ENCODE measurements at places on chromosomes 5 and 9. TPM values are rescaled to one million over a fixed set of nuclear protein-coding genes. Genes with fewer than 3 reads are reported as not detected.

The C5 gene
- total RNA-seq: 11.3 TPM

The BTNL8 gene
- total RNA-seq: not detected

The HSPA9 gene
- total RNA-seq: 309 TPM

The SLC45A2 gene
- not detected for total RNA-seq

The CSF1R gene
- total RNA-seq: 0.31 TPM

Data from A549 treated with AZD2906 at 1 μM for 4 hours (cell line).